ENCODE measurements at places on chromosomes 13 and 19.

DNA sequence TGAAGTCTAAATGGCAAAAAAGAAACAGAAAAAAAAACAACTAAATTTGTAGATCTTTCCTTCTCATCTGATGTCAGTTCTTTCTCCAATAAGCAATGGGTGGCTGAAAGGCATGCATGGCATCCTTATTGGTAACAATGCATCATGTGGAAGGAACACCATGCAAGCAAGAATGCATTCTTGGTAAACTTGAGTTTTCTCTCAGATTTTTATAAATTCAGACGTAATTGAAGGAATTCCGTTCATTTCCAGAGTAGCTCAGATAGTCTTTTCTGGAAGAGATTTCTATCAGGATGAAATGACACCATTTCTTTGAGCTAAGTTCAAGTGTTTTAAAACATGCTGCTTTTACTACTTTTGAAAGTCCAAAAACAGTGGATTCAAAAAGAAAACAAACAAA, 373.0 kb downstream of the COG6 start:
- DNase-seq, result no peak

GRCh38 chr13:33025220-33025744, 9.1 kb downstream of the KL start:
- DNase-seq, result no peak

GRCh38 chr19:18393836-18394235, 3.6 kb downstream of the LRRC25 start:
- DNase-seq, result no peak

- no peak for DNase-seq
Measured at GRCh38 chr19:47614559-47614958, 5.6 kb downstream of the BICRA start.

DNA sequence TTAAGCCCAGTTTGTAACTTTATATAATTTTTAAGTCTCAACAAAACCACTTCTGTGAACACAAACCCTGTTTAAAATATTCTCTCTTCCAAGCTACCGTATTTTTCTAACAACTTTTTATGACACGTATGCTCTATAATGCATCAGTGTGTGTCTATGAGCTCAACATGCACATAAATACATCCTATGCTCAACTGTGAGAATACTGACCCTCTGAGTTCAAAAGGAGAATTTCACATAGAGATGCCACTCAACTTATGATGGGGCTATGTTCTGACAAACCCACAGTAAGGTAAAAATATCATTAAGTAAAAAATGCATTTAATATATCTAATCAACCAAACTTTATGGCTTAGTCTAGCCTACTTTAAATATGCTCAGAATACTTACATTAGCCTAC, 1139.7 kb upstream of the SPRY2 start:
- no peak for DNase-seq

All from stimulated activated CD4-positive, alpha-beta T cell treated with anti-CD3 and anti-CD28 coated beads, TNF-alpha, amount 100 ng/mL, for 1 hour (primary cell).